ENCODE measurements at places on chromosomes 2 and 18. TPM values are rescaled to one million over a fixed set of nuclear protein-coding genes. Genes with fewer than 3 reads are reported as not detected.
A peak's percentile ranks its signal among the peaks of the same experiment; 100 is the strongest.

GRCh38 chr2:127105656-127106456 is 1.1 kb downstream of the BIN1 start:
- H3K27ac ChIP-seq = no peak overlapping the region
- no peaks in the 10 kb centered on the region for H3K36me3 ChIP-seq
- peak overlapping the region; percentile 61 for H3K4me3 ChIP-seq
- H3K27me3 ChIP-seq = peaks cover 3% of the 10 kb centered on the region

DNA sequence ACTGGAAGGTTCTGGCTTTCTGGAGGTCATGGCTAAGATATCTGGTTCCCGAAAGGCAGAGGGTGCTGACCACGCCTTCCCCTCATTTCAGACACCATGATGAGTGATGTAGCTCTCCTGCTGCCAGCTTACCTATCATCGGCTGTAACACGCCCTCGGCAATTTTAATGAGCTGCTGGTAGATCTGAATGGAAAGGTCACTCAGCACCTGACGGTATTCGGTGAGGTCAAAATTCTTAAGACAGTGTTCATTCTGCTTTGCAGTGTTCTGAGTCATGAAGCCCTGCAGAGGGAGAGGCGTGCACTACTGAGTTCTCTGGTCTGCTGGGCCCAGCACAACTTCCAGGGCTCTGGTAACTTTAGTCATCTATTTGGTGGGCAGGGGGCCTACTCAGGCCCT is 25.7 kb upstream of the ACAA2 start:
- no peaks in the 10 kb centered on the region for H3K27me3 ChIP-seq
- no peak for DNase-seq
- no peak overlapping the region for H3K4me3 ChIP-seq
- no peak overlapping the region for H3K27ac ChIP-seq
- no peaks in the 10 kb centered on the region for H3K36me3 ChIP-seq

DNA sequence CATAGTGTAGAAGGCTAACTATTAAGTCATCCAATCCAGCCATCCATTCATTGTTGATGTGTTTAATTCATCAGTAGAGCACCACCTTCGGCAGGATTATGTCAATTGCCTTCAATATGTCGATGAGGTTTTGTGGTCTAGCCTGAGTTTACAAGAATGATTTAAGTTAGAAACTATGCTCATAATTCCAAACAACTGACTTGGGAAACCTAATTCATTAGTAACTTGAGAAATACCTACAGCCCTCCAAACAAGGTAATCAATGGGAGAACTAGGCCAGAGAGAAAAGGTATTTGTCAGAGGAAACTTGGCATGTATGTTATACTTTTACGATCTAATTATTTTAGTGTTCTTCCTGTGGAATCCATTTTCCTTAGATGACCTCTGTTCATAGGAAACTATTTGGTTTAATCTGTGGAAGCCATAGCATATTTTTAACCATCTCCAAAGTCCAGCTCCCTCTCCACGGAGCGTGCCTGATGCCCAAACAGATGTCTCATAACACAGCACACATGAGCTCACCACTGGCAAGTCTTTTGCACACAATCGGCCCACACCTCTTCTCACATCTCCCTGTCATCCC is 148.5 kb downstream of the GFPT1 start:
- no peaks in the 10 kb centered on the region for H3K27me3 ChIP-seq
- H3K4me1 ChIP-seq = no peaks in the 10 kb centered on the region
- no peak overlapping the region for H3K4me3 ChIP-seq
- no peaks in the 10 kb centered on the region for H3K36me3 ChIP-seq
- no peak overlapping the region for H3K27ac ChIP-seq

DNA sequence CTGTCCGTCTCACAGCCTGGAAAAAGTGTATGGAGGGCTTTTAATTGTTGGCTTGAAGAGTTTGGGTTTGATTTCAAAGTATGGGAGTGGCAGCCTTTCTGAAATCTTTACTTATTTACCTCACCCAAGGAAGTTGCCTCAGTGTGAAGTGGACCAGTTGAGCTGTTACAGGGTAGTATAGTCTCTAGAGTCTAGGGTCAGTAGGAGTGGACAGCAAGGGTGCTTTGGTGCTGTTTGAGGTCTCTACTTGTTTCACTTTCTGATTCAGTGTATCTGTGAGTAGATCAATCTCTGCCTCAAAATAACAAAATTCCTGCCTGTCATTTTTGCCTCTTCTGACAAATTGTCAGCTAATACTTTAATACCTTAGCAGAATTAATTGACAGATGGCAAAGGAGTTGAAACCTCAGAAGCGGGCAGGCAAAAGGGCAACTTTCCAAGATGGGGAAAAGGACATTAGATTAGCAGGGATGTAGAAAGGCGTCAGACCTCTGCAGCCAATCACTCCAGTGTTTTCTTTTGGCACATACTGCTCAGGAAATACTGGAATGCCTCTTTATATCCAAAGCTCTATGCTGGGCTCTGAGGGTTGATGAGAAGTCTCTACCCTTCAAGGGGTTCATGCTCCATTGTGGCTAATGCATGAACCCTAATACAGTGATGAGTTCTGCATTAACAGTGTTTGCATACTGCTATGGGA is 5.9 kb downstream of the RIOK3 start:
- H3K4me1 ChIP-seq = peaks cover 9% of the 10 kb centered on the region
- H3K36me3 ChIP-seq = peaks cover 4% of the 10 kb centered on the region
- H3K27ac ChIP-seq = no peak overlapping the region
- no peak for DNase-seq

GRCh38 chr2:9665898-9666297 is 35.1 kb upstream of the YWHAQ start:
- no peak overlapping the region for H3K27ac ChIP-seq
- DNase-seq = no peak
- H3K4me1 ChIP-seq = no peaks in the 10 kb centered on the region
- no peak overlapping the region for H3K4me3 ChIP-seq

DNA sequence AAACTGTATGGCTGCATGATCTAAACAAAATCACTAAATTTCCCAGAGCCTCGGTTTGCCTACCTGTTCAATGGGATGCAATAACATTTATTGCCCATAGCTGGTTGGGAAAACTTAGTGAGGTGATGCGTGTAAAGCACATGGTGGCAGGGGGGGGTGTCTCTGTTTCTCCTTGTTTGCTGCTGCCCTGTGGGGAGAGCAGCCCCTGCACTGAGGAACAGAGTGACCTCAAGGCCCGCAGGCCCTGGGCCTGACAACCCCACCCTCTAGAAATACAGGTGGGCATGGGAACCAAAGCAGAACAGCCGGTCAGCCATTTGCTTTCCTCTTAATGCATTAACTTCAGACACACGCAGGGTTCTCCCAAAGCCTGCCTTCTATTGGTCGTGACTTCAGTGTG is 55.1 kb upstream of the SLC66A3 start:
- DNase-seq = no peak
- H3K4me3 ChIP-seq = no peak overlapping the region
- H3K27ac ChIP-seq = no peak overlapping the region
- H3K36me3 ChIP-seq = no peaks in the 10 kb centered on the region
- no peaks in the 10 kb centered on the region for H3K27me3 ChIP-seq

The EPAS1 gene
- total RNA-seq = 1.1 TPM

The TGOLN2 gene
- 31.9 TPM for total RNA-seq
